ENCODE measurements at places on chromosomes 5 and 9.
A peak's percentile ranks its signal among the peaks of the same experiment; 100 is the strongest.

- no peak for DNase-seq
These were observed 50.8 kb downstream of the SV2C start for GRCh38 chr5:76134003-76134402.

DNA sequence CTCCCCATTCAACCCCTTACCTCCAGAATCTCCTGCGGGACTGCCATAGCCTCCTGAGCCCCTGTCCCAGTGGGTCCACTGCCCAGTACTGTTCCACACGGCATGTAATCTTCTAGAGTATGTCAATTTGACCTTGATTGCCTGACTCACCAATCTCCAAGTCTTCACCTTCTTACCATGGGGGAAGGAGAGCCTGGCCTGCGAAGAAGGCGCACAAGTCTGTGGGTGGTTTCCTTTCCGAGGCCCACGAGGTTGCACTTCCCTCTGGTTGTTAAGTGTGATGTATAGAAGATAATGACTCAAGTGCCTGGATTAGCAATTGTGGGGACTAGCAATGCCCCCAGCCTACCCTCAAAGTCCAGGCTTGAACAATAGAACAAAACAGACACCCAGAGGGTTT lies 8.1 kb upstream of the TENT4A start:
- no peak for DNase-seq

DNA sequence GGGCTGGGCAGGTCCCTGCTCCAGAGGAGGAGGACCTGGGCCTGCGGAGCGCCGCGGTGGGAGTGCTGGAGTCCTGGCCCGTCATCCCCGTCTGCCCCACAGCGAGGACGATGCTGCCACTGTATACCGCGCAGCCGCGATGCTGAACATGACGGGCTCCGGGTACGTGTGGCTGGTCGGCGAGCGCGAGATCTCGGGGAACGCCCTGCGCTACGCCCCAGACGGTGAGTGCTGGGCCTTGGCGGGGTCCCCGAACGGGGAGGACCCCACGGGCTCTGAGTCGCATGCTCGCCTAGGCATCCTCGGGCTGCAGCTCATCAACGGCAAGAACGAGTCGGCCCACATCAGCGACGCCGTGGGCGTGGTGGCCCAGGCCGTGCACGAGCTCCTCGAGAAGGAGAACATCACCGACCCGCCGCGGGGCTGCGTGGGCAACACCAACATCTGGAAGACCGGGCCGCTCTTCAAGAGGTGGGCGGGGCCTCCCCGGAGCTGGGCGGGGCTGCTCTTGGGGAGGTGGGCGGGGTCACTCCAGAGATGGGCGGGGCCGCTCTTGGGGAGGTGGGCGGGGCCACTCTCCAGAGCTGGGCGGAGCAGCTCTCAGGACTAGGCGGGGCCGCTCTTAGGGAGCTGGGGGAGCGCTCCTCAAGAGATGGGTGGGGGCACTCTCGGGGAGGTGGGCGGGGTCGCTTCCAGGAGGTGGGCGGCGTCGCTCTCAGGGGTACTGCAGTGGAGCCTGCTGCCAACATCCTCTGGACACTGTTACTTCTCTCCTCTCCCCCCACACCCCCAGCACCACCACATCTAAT lies 13.1 kb downstream of the LRRC26 start:
- peak; percentile 41 for DNase-seq

DNA sequence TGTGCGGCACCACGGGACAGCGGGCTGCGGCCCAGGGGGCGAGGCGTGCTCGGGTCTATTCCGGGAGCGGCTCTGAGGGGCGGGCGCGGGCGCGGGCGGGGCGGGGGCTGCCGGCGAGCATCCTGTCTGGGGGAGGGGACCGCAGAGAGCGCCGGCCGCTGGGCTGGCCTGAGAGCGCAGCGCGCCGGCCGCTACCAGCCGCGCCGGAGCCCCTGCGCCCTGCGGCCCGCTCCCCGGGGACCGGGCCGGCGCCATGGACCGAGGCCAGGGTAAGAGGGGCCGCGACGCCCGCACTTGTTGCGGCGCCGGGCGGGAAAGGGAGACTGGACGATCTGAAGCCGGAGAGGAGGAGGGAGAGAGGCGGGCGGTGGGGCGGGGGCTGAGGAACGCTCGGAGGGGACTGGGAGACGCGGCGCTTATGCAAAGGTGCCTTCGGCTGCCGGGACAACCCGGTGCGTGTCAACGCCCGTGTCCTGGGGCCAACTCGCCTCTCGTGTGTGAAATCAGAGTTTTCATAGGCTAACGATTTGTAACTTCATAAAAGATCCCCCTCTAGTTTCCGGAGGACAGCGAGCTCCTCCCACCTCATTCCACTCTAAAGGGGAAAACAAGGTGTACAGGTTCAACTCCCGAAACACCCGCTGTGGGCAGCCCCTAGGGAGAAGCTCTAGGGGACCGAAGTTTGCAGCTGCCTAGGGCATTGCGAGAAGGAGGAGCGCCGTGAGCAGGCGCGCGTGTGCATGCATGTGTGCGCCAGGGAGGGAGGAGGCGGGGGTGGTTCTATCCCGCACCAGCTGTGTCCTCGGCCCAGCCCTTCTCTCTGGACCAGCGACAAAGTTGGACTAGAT lies at the start of gene AFAP1L1:
Gene AFAP1L1, plus strand, starts transcription at position 144 of the 848 bp plus-strand sequence. Its CDS starts 110 bp downstream, at position 254.
- peak; percentile 28 for DNase-seq

GRCh38 chr9:86308687-86309086 lies 26.3 kb upstream of the ISCA1 start:
- no peak for DNase-seq

DNA sequence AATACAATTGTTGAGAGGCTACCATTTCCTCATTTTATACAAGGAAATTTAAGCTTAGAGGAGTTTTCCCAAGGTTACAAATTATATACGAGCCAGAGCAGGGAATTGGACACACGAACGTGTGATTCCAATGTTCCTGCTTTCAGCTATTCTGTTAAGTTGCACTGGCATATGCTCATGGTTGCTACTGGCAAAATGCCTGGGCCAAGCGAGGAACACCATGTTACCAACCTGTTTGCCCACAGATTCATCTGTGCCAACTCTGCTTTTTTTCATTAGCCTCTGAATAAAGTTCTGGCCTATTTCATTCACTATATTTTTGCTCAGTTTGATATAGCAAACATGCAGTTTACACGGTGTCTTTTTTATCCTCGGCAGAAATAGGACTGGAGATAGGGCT lies 5.1 kb upstream of the C5orf46 start:
- DNase-seq: no peak

DNA sequence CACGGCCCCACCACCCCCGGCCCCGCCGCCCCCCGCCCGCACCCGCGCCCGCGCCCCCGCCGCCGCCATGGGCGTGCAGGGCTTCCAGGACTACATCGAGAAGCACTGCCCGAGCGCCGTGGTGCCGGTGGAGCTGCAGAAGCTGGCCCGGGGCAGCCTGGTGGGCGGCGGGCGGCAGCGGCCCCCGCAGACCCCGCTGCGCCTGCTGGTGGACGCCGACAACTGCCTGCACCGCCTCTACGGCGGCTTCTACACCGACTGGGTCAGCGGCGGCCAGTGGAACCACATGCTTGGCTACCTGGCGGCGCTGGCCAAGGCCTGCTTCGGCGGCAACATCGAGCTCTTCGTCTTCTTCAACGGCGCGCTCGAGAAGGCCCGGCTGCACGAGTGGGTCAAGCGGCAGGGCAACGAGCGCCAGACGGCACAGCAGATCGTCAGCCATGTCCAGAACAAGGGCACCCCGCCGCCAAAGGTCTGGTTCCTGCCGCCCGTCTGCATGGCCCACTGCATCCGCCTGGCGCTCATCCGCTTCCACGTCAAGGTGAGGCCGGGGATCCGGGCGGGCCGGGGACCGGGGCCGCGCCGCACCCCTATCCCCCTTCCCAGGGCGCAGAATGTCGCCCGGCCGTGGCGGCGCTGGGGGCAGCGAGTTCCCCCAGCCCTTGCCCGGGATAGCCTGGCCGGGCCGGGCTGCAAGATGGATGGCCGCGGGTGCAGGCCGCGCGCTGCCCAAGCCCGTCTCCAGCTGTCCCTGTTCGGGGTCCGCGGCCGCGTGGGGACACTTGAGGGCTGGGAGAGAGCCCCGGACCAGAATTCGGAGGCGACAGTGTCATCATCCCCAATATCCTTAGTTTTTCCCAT lies 594 bp downstream of the FAM120A start:
- DNase-seq: peak; percentile 32

- DNase-seq: peak; percentile 95
These were observed 47.1 kb upstream of the RAI14 start for GRCh38 chr5:34608859-34609648.

- DNase-seq: peak; percentile 92
These were observed 134.1 kb upstream of the IFNE start for GRCh38 chr9:21616082-21616778.

GRCh38 chr5:14161825-14162556 lies 18.8 kb downstream of the TRIO start:
- DNase-seq: no peak

DNA sequence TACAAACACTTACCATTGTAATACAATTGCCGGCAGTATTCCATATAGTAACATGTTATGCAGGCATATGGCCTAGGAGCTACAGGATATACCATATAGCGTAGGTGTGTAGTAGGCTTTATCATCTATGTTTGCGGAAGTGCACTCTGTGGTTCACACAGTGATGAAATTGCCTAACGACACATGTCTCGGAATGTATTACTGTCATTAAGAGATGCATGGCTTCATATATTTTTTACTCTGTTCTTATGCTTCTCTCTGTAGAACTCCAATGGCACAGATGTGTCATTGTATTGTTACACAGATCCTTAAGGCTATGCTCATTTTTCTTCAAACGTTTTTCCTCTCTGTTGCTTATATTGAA lies 19.2 kb upstream of the ANKRD18A start:
- DNase-seq: no peak

GRCh38 chr5:10726913-10727517 lies 34.0 kb downstream of the DAP start:
- no peak for DNase-seq

GRCh38 chr5:35988529-35988928 lies 2.7 kb downstream of the UGT3A1 start:
- no peak for DNase-seq

- peak; percentile 57 for DNase-seq
These were observed 106.0 kb downstream of the PHF2 start for GRCh38 chr9:93682155-93682968.

- DNase-seq: no peak
These were observed 250.4 kb downstream of the SEMA5A start for GRCh38 chr5:9295466-9295801.

DNA sequence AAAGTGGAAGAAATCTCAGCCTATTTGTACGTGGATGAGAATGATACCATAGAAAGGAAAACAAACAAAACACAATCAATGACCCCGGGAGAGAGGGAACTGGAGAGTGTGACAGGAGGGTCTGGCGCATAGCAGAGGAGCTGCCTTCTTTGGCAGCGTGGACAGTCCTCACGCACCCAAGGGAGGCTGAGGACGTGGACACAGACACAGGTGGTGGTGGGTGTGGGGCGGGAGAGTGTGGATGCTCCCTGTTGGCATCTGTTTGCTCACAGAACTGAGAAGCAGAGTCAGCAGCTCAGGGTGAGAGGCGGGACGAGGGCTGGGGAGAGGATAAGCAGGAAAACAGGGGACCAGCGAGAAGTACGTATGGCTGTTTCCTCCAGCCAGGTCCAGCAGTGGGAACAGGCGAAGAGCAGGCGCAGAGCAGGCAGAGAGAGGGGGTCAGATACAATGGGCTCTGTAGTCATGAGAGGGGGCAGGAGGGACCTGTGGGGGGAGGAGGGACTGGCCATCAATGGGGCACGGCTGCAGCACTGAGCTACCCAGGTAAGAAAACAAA lies 10.0 kb downstream of the CMBL start:
- no peak for DNase-seq

- DNase-seq: no peak
These were observed 892.7 kb downstream of the TLE1 start for GRCh38 chr9:80796632-80797031.

- peak; percentile 40 for DNase-seq
These were observed 113.0 kb upstream of the PCA3 start for GRCh38 chr9:76651119-76651705.

DNA sequence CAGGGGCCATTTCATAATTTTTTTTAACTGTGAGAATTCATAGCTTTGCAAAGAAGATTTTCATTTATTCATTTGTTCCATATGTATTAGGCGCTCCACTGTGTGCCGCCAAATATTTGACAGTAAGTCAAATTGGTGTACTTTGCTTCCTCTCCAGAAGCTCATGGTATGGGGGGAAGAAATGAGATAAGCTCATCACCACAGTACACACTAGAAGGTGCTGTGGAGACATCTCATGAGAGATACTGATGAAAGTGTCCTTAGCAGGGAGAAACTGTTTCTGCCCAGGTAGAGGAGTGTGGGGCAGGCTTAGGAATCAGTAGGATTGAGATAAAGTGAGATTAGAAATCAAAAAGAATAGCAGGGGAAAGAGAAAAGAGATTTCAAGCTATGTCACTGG lies 136.2 kb downstream of the CDH6 start:
- no peak for DNase-seq

GRCh38 chr5:34531751-34532360 lies 124.3 kb upstream of the RAI14 start:
- DNase-seq: peak; percentile 86

DNA sequence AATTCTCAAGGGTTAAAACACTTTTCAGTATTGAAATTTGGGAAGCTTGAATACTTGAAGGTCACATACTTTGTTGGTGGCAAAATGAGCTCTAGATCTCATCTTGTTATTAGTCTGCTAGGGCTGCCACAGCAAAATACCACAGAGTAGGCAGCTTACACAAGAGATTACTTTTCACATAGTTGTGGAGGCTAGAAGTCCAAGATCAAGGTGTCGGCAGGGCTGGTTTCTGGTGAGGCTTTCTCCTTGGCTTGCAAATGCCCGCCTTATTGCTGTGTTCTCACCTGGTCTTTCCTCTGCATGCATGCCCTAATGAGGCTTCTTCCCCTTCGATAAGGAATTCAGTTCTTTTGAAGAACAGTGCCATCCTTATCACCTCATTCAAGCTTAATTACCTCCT lies 270.8 kb upstream of the ANKRD55 start:
- DNase-seq: no peak

DNA sequence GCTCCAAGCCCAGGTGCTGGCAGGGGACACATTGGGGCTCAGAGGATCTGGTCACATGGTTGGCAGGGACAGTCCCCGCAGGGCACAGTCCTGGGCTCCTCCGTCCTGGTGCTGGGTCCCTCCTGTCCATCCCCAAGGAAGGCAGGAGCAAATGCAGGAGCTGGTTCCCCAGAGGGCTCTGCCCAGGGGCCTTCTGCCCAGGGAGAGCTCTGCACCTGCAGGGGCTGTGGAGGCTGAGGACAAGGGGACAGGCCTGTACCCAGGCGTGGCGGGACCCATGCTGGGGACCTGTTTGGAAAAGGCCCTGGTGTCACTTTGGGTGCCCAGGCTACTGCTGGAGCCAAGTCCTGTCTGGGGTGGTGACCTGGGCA lies 7.2 kb downstream of the SPATA31E1 start:
- DNase-seq: no peak

GRCh38 chr5:10250806-10251276 lies 761 bp downstream of the CCT5 start:
- DNase-seq: peak; percentile 24

- no peak for DNase-seq
These were observed 588 bp upstream of the PLPP1 start for GRCh38 chr5:55535199-55535905.
